ENCODE measurements at places on chromosomes 2 and 18.

GRCh38 chr2:28398101-28398834 is 5.6 kb downstream of the FOSL2 start:
- no peak for DNase-seq

DNA sequence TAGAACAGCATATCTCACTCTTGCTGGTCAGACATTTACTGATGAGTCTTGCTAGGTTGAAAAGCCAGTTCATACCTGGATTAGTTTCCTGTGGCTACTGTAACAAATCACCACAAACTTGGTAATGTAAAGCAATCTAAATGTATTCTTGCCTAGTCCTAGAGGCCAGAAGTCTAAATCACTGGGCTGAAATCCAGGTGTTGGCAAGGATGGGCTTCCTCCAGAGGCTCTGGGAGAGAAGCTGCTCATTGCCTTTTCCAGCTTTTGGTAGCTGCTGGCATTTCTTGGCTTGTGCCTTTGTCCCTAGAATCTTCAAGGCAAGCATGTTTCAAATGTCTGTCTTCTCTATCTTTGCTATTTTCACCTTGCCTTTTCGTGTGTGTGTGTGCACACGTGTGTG is 62.3 kb upstream of the MAP4K3 start:
- no peak for DNase-seq

DNA sequence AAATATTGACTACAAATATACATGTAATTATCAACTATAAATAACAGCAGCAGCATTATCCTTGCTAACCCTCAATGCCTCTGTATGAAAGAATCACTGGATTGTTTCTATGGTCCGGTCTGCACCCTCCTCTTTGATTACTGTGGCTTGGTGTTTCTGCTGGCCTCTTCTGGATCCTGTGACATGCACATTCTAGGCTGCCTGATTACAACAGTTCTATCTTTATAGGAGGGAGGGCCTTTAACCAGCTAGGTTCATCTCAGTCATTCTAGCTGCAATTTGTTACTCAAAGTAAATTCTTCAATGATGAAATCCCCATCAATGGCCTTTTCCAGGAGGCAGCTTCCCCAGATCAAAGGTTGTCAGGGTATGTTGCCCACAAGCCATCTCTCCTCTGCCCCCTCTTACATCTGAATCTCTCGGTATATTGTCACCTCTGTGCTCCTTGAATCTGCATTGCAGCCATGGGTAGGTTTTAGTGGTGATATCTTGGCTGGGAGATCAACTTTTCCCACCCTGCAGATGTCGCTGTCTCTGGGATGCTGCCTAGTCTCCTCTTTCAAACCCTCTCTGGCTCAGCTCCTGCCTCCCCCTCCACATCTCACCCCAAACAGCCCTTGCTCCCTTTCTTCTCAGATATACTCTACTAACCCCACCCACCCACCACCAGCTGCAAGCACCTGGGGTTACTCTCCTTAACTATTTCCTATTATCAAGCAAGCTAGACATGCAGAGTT is 106.2 kb upstream of the BZW1 start:
- peak; percentile 45 for DNase-seq

DNA sequence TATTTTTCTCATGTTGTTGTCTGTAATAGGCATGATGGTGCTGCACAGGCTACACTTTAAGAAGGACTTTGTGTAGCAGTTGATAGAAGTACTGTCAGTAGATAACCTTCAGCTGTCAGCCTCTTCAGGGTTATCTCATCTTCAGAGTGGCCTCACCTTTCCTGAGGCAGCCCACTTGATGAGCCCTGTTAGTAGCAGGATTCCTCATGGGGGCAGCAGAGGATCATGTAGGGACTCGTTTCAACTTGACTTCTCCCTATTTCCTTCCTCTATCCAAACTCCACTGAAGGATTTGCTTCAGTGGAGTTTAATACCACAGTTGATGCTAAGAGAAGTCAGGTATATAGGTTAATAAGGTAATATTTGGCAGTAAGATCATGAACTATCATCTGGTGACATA is 530.3 kb upstream of the FSIP2 start:
- DNase-seq: peak; percentile 10

DNA sequence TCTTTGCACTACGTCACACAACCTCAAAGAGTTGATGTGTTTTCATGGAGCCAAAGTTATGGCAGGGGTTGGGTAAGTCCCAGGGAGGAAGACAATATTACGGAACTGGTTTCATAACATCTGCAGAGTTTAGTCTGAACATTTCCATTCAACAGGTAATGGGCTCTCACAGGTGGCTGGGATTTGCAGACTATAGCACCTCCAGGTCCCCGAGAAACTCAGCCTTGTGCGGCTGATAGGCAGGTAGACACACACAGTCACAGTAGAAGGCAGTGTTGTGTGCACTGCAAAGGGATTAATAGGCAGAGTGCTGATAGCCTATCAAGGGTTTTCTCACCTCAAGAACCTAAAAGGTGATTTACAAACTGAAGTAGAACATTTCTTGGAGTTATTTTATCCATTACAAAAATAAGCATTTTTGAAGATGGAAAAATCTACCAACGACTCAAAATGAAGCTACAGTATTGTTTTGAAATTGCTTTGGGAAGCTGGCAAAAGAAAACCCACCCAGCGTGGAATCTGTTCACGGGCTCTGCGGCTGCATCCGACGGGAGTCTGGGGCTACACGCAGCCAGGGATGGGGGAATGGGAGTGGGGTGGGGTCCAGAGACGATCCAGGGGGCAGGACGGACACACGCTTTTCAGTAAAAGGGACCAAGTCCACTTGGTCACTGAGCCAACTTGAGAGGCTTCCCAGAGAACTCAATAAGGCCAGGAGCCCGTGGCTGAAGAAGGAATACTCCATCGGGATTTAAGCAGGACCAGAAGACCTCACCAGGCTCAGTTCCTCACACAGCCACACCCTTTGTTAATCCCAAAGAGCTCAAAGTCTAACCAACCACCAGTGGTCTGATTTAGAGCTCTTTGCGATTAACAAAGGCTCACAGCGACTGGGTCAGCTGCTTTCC is 82.9 kb downstream of the CHRNA1 start:
- no peak for DNase-seq

GRCh38 chr2:79833235-79833878 is 320.5 kb downstream of the CTNNA2 start:
- no peak for DNase-seq

DNA sequence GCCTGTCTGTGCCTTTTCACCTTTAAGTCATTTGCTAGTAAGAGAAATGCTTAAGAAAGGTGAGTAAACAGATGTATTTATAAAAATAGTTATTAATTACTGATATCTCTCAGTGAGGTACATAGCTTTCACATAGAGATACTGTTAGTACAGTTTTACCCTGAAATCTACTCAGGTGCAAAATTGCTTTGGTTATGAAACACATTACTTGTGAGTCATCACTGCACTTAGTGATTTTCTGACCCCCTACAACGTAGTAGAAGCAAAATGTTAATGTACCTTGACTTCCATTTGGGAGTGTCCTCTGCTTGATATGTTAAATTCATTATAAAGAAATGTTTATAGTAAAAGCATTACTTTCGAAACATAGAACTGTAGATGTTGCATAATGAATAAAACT is 6.5 kb downstream of the GLS start:
- DNase-seq: no peak

- no peak for DNase-seq
Observed at GRCh38 chr2:231260442-231261208, 62.2 kb downstream of the ARMC9 start.

- DNase-seq: no peak
Observed at GRCh38 chr2:27799646-27800010, 28.1 kb downstream of the MRPL33 start.

DNA sequence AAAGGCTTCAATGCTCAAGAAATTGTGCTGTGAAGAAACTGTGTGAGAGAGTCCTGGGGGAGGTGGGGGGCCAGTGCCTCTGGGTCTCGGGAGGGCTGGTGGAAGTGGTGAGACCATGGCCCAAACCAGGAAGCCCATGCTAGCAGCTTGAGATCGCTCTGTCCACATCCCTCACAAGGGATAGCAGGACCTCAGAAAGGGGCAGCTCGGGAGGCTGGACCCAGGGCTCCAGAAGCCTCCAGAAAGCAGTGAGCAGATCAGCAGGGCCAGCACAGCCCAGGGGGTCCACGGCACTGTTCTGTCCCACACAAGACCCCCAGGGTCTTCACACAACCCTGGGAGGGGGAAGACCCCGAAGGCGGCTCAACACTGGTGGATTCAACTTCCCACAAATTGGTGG is 24.1 kb downstream of the ST8SIA5 start:
- DNase-seq: no peak

- no peak for DNase-seq
Observed at GRCh38 chr18:57846258-57846657, 43.1 kb upstream of the ATP8B1 start.

DNA sequence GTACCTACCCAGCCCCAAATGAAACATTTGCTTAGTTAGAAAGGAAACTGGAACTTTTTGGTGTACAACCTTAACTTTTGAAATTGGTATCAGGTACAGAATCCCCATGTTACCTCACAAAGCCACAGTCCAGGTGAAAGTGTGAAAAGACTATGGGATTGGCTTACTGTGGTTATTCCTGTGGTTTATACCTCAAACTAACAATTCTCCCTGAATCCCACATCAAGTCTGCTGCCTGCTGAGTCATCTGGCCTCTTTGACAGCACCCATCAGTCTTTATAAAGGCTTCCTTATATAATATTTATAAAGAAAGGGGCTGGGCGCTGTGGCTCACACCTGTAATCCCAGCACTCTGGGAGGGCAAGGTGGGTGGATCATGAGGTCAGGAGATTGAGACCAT is 164.6 kb downstream of the TMEM247 start:
- peak; percentile 10 for DNase-seq

- DNase-seq: no peak
Observed at GRCh38 chr2:236991874-236992273, 93.8 kb upstream of the COPS8 start.

- no peak for DNase-seq
Observed at GRCh38 chr2:170824526-170825015, 7.9 kb downstream of the GAD1 start.

DNA sequence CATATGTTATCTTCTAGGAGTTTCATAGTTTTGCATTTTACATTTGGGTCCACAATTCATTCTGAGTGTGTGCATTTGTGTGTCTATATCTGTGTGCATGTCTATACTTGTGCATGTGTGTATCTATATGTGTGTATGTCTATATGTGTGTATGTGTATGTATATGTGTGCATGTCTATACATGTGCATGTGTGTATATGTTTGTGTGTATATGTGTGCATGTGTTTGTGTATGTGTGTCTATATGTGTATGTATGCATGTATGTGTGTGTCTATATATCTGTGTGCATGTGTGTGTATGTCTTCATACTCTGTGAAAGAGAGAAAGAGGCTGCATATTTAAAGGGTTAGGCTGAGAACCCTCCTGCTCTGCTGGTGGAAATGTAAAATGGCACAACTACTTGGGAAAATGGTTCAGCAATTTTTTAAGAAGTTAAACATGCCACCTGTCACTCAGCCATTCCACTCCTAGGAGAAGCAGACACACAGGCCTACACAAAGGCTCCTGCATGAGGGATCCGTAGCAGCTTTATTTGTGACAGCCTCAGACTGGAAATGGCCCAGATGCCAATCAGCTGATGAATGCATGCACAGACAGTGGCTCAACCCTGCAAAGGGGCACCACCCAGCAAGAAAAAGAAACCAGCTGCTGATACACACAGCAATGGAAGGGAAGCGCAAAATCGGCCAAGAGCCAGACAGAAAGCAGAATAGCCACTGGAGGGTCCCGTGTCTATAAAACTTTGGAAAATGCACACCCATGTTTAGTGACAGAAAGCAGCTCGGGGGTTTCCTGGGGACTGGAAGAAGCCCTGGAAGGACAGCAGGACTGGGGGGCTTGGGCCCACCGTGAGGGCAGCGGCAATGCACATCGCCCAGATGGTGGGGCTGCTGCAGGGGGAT is 146.8 kb downstream of the SEPTIN10 start:
- no peak for DNase-seq

- no peak for DNase-seq
Observed at GRCh38 chr2:121454549-121455090, 76.1 kb upstream of the RNU4ATAC start.

DNA sequence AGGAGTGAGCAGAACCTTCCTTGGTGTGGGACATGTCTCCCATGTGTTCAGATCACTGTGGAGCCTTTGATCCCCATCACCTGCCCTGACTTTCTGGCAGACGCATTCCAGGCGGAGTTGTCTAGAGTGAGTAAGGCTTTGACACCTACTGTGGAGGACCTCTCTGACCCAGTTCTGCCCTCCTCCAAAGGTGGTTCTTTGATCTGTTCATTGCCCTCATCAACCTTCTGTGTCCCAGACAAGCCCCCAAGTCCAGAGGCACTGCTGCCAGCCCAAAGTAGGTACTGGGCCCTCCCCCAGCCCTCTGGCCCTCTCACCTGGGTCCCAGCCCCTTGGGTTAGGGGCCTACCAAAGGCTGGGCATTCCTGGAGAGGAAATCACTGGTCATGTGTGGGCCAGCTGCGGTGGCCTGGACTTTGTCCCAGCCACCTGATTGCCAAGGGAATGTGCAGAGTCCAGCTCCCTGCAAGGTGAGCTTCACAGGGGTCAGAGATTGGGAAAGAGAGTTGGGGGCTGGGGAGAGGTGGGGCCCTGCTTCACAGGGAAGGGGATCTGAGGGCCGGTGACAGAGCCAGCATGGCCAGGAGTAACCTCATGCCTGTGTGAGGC is 12.1 kb upstream of the FAHD2A start:
- DNase-seq: no peak

GRCh38 chr18:24104486-24104885 is 34.4 kb upstream of the CABYR start:
- no peak for DNase-seq

GRCh38 chr2:144249035-144249637 is 270.8 kb downstream of the ZEB2 start:
- no peak for DNase-seq

GRCh38 chr2:136424112-136424511 is 306.2 kb upstream of the CXCR4 start:
- peak; percentile 33 for DNase-seq

GRCh38 chr2:196719110-196719872 is 79.8 kb downstream of the CCDC150 start:
- DNase-seq: no peak

GRCh38 chr18:48139431-48140347 is 209.2 kb upstream of the SMAD2 start:
- DNase-seq: no peak

DNA sequence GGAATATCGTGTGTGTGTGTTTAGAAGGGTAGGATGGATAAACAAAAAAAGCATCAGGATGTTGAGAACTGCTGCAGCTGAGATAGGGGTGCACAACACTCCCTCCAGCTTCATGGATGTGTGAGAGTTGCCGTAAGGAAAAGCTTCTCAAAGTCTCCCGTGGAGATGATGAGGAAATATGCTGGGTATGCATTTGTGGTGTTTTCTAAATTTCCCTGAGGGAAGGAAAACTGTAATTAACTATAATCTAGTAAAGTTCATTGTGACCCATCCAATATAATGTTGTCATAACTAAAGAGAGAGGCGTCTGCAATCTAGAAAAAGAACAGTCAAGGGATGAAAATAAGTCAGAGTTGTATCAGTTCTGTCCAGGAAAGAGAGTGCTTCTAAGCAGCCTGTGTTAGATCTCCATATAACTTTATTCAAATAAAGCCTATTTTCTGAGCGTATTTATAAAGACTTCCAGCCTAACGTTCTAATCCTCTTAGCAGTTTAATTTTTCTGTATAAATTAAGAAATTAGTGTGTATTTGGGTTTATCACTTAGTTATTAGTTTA is 7.3 kb upstream of the LMAN2L start:
- DNase-seq: no peak

GRCh38 chr2:111632661-111633060 is 251.3 kb downstream of the ANAPC1 start:
- peak; percentile 75 for DNase-seq
